Mesothelial cell of epicardium (in vitro differentiated cells): ENCODE measurements at places on chromosomes 12 and 14.

DNA sequence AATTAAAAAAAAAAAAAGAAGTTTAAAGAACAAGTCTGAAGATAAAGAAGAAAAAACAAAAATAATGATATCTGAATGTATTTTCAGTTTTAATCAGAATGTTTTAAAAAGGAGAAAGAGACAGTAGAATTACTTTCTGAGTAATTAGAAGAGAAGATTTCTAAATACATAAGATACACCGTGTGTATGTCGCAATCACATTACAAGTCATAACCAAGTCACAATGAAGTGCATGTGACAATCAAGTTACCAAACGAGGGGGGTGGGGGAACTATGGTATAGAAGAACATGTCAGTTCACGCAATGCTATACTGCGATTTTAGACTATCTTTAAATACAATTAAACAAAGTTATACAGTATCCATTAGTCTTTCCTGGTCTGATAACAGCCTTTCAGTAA is 1464.1 kb upstream of the FLRT2 start:
- DNase-seq = no peak

DNA sequence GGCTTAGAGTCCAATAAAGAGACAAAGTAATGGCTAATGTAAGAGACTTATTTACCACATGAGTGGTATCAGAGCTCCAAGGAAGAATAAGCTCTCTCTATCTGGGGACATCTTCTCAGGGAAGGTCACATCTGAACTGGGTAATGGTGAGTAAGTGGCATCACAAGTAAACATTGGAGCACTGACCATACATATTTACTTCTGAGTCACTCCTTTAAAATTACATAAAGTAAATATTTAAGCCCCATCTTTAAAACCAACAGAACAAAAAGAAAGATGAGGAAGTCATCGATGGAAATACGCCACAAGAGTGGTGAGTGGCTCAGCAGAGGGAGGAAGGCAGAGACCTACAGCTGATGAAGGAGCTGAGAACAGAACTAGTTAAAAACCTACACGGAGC is 159.9 kb downstream of the DUSP6 start:
- no peak for DNase-seq

DNA sequence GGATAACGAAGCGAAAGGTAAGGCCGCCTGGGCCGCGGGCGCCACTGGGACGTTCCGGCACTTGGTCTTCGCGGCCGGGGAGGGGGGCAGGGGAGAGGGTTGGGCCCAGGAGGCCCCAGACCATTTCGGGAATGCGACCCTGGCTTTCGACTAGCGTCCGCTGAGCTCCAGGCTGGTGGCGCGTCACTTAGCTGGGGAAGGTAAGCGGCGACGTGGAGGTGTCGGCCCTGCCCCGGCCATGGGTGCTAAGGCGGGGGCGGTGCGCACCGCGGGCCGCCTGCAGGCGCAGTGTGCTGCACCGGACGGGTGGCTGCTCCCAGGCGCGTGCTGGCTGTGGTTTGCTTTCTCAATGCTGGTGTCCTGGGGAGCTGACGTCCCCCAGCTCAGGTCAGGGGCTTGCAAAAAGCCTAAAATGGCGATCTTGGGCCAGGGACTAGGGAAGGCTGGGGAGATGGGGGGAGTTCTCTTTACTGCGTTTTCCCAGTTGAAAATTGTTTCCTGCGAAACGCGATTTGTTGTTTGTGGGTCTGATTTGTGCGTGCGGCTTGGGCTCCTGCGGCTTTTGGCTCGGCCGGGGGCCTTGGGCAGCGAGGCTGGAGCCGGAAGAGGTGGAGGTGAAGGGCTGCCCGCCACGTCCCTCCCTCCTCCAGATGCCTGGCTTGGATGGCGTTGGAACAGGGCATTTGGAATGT is 1.2 kb downstream of the HOXC10 start:
- DNase-seq = no peak

DNA sequence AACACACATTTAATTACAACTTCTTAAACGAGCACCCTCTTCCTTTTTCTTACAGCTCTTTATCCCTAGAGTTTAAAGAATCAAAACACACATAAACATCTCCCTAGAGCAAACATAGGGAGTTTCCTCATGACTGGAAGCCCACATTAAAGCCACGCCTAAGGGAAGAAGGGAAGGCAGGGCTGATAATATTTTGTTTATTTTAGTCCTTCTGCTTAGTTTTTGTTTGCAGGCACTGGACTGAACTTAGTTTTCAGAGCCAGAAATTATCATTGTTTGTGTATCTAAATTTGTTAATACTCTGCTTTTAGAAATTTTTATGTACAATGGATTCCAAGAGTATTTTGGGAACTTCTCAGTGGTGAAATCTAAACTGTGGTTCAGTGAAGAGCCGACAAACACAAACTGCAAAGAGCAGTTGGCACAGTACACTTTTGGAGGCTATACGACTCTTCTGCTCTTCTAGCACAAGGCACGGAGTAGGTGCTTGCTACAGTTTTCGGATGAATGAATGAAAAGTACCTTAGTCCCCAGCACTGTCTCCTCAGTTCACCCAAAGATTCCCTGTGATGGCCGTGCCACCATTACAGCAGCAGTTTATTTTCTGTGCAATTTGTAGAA is 17.6 kb upstream of the AMIGO2 start:
- DNase-seq = no peak

DNA sequence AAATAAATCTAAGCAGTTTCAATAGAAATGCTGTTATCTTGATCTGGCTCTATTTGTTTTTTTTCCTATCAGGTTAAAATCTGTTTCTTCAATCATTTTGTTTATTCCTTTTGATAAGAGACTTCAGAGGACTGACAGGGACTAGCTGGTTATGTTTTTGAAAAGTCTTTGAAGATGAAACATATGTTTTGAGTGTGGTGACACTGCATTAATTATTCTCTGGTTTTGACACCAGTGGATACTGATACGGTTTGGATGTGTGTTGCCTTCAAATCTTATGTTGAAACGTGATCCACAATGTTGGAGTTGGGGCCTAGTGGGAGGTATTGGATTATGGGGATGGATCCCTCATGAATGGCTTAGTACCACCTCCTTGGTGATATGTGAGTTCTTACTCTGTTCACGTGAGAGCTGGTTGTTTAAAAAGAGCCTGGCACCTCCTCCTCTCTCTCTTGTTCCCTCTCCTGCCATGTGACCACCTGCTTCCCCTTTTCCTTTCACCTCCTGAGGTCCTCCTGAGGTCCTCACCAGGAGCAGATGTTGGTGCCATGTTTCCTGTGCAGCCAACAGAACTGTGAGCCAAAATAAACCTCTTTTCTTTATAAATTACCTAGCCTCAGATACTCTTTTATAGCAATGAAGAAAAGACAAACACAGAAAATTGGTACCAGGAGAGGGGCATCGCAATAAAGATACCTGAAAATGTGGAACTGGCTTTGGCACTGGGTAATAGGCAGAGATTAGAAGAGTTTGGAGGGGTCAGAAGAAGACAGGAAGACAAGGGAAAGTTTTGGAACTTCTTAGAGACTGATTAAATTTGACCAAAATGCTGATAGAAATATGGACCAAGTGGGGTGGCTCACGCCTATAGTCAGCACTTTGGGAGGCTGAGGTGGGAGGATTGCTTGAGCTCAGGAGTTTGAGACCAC is 23.0 kb downstream of the RASSF3 start:
- no peak for DNase-seq

GRCh38 chr12:48938805-48939204 is 13.5 kb upstream of the FKBP11 start:
- no peak for DNase-seq

DNA sequence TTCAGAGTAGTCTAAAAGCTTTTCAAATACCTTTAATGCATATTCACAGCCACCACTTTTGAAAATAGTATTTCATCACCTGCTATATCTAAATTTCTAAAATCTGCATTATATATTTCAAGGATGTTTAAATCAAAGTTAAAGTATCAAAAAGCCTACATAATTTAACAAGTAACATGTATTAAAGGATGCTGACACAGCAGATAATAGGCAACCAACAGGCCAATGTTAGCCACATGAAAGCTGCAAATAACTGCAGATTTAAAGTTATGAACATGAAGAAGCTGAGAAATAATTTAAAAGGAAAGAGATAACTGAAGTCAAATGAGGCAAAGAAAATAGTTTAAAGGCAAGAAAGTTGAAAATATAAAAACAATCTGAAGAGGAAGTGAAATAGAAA is 39.8 kb upstream of the NELL2 start:
- DNase-seq = no peak
